ENCODE measurements at places on chromosomes 2 and 18. TPM values are rescaled to one million over a fixed set of nuclear protein-coding genes. Genes with fewer than 3 reads are reported as not detected.

ITPRID2 gene
- total RNA-seq, result 83.5 TPM

LIPG gene
- total RNA-seq, result 0.10 TPM

SLC9A2 gene
- total RNA-seq, result 2.7 TPM

CRACDL gene
- total RNA-seq, result 0.54 TPM

NEURL3 gene
- total RNA-seq, result 1.5 TPM

SPHKAP gene
- not detected for total RNA-seq

MOGAT1 gene
- not detected for total RNA-seq

LANCL1 gene
- 30.2 TPM for total RNA-seq

LIMS4 gene
- total RNA-seq, result 0.59 TPM

ZBTB7C gene
- 0.05 TPM for total RNA-seq

TEKT4 gene
- not detected for total RNA-seq

CCDC102B gene
- total RNA-seq, result 0.25 TPM
